ENCODE measurements at places on chromosomes 3 and 15. TPM values are rescaled to one million over a fixed set of nuclear protein-coding genes. Genes with fewer than 3 reads are reported as not detected.

DNA sequence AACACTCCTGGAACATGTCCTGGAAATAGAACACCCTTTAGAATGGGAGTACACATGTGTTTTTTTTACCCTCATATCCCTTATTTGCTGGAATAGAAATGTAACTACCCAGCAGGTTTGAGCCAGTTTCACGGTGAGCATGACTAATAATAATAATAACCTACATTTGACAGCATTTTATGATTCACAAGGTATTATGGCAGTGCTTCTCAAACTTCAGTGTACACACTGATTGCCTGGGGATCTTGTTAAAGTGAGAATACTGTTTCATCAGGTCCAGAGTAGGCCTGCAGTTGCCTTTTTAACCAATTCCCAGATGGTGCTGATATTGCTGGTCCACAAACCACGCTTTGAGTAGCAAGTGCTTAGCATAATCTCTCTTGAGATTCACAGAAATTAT, 63.9 kb downstream of the NFKBIZ start:
- no peak overlapping the region for H3K4me3 ChIP-seq
- no peaks in the 10 kb centered on the region for H3K36me3 ChIP-seq
- H3K4me1 ChIP-seq, result no peaks in the 10 kb centered on the region
- H3K27me3 ChIP-seq, result no peaks in the 10 kb centered on the region
- no peak overlapping the region for H3K27ac ChIP-seq

DNA sequence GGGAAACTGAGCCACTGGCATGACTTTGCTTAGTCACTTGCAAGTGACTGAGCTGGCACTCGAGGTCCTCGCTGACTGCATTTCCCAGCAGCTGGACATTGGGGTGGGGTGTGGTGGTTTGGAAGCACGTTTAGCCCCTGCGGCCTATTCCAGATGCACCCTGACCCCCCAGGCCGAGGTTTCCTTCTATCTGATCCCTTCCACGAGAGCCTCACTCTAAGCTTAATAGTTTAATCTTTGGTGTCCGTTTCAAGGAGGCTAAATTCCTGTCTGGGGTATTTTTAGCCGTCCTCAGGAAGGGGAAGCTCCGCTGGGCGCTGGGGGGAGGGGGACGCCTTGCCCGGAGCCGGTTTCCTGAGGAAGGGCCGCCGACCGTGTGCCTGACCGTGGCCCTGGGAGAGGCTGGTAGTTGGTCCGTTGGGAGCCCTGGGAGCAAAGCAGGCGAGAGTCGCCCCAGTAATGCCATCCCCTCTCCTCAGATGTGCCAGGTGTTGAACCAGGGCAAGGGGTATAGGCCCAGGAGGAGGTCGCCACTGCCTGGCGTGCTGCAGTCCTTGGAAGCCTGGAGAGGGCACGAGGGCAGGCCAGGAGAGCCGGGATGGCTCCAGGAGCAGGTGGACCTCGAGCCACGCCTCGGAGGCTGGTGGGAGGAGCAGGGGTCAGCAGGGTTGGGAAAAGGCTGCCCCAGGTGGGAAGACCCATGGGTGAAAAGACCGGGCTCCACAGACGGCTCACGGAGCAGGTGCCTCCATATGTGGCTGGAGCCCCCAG, 37.2 kb downstream of the IDH2 start:
- no peak overlapping the region for H3K4me3 ChIP-seq
- H3K27me3 ChIP-seq, result no peaks in the 10 kb centered on the region
- H3K27ac ChIP-seq, result peak overlapping the region; percentile 55
- no peaks in the 10 kb centered on the region for H3K36me3 ChIP-seq
- no peak for DNase-seq

- DNase-seq, result no peak
- no peak overlapping the region for H3K4me3 ChIP-seq
- no peaks in the 10 kb centered on the region for H3K4me1 ChIP-seq
- H3K36me3 ChIP-seq, result no peaks in the 10 kb centered on the region
These were observed 360.9 kb upstream of the TRIM42 start for GRCh38 chr3:140316868-140317400.

Gene GABRB3
- 1.1 TPM for total RNA-seq

GRCh38 chr3:35857004-35857403, 217.7 kb downstream of the ARPP21 start:
- H3K27ac ChIP-seq, result no peak overlapping the region
- DNase-seq, result no peak
- no peak overlapping the region for H3K4me3 ChIP-seq
- H3K27me3 ChIP-seq, result no peaks in the 10 kb centered on the region
- H3K36me3 ChIP-seq, result no peaks in the 10 kb centered on the region
- H3K4me1 ChIP-seq, result no peaks in the 10 kb centered on the region

Gene CTDSPL
- total RNA-seq, result 45.3 TPM

- peaks cover 5% of the 10 kb centered on the region for H3K36me3 ChIP-seq
- no peak for DNase-seq
- no peaks in the 10 kb centered on the region for H3K27me3 ChIP-seq
- no peak overlapping the region for H3K4me3 ChIP-seq
- H3K4me1 ChIP-seq, result peaks cover 24% of the 10 kb centered on the region
- peak overlapping the region; percentile 45 for H3K27ac ChIP-seq
These were observed 78.9 kb downstream of the TGFBR2 start for GRCh38 chr3:30685267-30685667.

Gene ST8SIA2
- total RNA-seq, result not detected

DNA sequence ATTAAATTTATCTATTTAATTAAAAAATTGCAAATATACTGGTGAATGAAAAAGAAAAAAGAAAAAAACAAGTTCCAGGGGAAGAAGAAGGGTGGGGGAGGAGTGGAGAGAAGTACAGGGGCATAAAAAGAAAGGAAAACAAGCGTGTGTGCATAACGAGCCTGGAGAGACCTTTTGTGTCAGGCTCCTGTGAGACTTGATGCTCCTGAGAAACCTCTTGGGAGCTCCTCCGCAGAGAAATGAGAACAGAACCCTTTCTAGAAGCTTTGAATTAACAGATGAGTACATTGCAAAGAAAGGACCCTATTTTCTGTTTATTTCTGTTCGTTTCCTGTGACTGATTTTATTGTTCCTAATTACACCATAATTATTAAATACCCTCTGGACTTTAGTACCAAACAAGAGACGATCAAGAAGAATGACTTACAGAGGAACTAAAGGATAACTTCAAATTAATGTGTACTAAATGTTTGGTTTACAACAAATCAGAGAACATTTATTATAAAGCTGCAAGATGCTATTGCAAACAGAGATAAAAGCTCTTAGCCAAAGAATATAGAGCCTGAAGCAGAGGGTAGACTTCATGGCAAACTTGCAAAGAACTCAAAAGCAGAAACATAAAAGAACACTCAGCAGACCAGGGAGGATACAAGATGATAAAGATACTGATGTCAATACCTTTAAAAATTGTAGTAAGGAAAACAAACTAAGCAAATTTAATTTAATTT, 74.7 kb downstream of the DPPA2 start:
- no peaks in the 10 kb centered on the region for H3K36me3 ChIP-seq
- no peaks in the 10 kb centered on the region for H3K27me3 ChIP-seq
- no peak overlapping the region for H3K27ac ChIP-seq
